ENCODE measurements at places on chromosomes 13 and 19. TPM values are rescaled to one million over a fixed set of nuclear protein-coding genes. Genes with fewer than 3 reads are reported as not detected.
A peak's percentile ranks its signal among the peaks of the same experiment; 100 is the strongest.

DNA sequence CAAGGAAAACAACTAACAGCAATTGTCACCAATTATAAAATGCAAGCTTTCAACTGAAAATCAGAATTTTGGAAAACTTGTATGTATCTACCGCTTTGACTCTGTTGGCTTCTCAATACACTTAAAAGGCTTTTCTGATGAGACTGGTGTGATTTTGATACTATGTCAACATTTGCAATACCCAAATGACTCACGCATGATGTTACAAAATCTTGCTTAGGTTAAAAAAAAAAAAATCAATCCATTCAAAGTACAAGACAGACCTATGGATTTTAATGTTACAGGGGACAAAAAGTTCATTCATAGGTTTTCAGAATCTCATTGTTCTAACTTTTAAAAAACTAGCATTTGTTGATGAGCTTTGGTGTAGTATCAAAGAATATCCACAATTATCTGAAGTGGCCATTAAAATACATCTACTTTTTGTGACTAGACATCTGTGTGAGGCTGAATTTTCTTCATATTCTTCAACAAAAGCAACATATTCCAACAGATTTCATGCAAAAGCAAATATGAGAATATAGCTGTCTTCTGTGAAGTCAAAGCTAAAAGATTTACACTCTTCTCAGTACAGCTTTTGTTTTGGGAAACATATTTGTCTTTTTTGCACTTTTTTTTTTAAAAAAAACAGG is 10.7 kb downstream of the ELF1 start:
- DNase-seq: no peak

GRCh38 chr19:27764186-27764804 is 1448.7 kb downstream of the UQCRFS1 start:
- no peak for DNase-seq

The POGLUT2 gene
- 6.8 TPM for total RNA-seq

GRCh38 chr19:38473201-38473600 is 39.7 kb downstream of the RYR1 start:
- DNase-seq: no peak

DNA sequence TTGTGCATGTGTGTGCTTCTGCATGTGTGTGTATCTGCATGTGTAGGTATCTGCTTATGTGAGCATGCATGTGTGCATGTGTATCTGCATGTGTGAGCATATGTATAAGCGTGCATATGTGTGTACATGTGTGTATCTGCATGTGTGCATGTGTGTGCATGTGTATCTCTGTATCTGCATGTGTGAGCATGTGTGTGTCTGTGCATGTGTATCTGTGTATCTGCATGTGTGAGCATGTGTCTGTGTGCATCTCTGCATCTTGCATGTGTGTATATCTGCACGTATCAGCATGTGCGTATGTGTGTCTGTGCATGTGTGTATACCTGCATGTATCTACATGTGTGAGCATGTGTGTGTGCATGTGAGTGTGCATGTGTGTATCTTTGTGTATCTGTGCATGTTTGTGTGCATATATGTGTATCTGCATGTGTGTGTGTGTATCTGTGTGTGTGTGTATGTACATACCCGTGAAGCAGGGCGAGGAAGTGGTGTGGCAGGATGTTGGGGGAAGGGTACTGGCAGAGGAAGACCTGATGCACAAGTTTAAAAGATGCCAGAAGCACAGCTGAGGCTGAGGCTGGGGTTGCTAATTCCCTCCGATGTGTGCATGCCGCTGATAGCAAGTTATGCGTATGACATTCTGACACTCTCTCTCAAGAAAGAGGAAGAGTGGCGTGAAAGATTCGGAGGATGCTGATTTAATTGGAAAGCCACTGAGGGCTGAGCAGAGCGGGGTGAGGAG is 64.2 kb downstream of the TEX29 start:
- DNase-seq: no peak

The KBTBD6 gene
- 9.4 TPM for total RNA-seq

DNA sequence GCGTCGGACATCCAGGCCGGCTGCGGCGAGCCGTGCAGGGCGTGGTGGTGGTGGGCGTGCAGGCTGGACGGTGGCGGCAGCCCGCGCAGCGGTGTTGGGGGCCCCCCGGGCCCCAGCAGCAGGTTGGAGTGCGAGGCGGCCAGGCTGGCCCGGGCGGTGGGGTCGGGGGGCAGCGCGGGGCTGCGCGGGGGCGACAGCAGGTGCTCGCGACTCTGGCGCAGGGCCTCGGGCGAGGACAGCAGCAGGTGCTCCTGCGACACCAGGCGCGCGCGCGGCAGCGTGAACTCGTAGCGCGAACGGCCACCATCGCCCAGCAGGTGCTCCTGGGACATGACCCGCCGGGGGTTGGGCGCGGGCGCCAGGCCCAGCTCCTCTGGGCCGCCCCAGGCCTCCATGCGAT is 9.8 kb downstream of the SHISA7 start:
- DNase-seq: no peak

- DNase-seq: no peak
These were observed 332.4 kb upstream of the ZNF507 start for GRCh38 chr19:32012886-32013631.

DNA sequence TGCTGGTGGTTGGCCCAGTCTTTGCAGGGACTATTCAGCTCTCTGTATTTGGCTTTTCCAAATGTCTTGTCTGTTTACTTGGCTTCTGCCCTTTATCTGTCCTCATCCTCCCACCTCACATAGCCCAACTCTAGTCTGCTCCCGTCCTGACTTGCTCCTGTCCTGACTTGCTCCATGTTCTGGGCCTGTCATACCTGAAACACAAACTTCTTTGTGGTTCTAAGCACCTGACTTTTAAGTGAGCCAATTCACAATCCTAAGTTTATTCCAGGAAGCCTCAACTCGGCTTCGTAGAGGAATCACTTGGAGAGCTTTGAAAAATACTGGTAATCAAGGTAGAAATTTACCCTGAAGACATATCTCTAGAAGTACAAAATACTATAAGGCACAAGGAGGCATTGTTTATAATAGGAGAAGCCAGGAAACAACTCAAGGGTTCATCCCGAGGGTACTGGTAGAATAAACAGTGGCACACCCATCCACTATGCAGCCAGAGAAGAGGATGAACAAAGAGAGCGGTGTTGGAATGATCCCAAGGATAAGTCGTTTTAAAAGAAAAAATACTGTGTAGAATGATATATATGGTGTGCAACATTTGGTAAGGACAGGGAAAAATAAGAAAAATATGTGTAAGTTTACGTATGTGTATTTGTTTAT is 284.5 kb downstream of the FGF14 start:
- no peak for DNase-seq

The GEMIN7 gene
- 16.6 TPM for total RNA-seq

DNA sequence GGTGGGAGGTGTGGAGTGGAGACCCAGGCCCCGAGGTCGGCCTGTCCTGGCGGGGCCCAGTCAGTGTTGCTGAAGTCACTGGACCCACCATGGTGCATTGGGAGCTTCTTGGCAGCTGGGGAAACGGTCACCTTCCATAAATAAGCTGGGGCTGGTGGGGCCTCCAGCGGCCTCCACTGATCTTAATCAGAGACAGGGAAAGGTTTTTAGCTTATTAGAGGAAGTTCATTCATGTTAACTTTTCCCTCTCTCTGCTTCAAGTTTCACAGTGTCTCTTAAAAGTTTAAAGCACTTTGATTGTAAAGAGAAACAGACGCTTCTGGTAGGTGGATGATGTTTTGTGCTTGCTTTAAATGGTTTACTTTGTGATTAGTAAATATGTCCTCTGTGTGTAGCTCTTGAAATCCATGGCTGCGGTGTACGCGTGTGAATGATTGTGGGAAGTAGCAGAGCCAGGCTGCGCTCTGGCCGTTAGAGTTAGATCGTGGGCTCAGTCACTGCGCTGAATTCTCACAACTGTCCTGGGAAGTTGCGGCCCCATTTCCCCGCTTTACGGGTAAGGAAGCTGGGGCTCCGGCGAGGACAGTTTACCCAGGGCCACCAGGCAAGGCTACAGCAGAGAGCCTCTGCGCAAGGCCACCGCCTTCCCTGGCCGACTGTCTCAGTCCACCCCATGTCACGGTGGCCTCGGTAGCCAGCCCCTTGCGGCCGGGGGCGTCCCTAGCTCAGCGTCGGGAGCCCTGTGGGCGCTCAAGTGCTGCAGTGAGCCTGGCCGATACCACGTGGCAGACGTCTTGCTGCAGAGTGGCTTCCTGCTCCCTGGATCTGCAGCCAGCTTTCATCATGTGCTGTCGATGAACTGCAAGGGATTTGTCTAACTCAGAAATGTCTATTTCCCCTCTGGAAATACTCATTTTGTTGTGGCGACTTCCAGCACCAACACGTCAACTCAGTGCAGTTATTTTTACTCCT is 16.5 kb upstream of the NDUFS7 start:
- DNase-seq: no peak

The SLC10A2 gene
- total RNA-seq: not detected

GRCh38 chr19:30817197-30817596 is 445.0 kb downstream of the ZNF536 start:
- DNase-seq: no peak

DNA sequence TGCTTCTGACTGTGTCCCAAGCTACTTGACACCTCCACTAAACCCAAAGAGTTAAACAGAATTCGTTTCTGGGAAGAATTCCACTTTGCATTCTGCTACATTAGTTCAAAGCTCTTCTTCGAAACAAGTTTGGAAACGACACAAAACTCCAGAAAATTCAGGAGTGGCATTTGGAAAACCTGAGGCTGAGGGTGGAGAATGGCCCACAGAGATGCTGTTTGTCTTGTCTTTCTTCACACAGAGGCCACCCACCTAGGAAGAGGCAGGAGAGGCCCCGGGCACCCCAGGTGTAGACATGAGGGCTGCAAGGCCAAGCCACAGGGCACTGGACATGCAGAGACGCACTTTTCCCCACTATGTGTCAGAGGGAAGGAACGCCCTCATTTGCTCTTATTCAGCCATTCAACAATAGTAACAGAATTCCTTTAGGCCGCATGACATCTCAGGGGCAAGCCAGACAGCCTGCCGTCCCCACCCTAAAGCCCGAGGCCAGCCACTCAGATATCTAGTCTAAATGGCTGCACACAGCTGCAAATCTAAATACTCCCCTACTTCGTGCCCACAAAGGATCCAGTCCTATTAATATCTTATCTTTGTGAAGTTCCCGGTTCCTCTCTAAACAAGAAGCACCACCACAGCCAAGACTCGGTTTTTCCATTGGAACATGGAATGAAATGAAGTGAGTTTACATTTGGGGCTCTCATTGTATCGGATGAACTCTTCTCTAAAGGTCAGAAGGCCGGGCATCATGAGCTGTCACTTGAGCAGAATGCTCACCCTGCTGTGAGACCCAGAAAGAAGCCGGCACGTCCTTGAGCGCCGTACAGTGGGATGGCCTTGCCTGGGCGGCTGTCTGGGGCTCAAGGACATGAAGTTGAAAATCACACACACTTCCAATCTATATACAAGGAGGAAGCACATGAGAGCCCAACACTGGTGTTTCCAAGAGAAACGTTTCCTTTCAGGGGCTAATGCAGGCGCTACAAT is 19.8 kb downstream of the COL4A1 start:
- peak; percentile 52 for DNase-seq

The PPP1R13L gene
- 5.8 TPM for total RNA-seq

DNA sequence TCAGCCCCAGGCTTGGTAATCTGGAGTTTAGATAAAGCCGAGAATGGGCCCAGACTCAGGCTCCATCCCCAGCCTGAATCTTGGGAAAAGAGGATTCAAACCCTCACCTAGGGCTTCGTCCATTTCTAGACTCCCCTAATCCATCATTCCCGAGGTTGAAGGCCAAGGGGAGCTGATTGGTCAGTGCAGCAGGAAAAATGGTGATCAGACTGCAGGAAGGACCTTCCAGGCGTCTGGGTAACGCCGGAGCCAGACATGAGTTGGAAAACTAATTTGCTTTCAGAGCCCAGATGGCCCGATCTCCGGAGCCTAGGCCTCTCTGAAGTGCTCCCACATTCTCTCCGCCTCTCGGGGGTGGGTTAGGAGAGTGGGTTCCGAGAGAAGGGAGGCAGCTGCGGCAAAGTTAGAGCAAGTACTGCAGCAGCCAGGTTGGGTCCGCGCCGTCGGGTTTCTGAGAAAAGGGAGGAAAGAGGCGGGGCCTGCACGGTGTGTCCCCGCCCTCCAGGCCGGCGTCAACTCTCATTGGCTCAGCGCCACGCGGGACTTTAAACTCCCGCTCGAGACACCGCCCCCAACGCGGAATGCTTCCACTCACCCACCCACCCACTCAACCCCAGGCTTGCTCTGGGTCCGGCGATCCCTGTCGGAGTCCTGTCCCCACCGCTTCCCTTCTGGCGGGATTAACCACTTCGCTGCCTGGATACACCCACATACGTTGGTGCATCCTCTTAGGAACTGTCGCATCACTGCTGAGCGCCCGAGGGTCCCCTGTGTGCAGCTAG is 788 bp upstream of the RTBDN start:
- DNase-seq: no peak

The ATP4A gene
- not detected for total RNA-seq

The KLK8 gene
- not detected for total RNA-seq

DNA sequence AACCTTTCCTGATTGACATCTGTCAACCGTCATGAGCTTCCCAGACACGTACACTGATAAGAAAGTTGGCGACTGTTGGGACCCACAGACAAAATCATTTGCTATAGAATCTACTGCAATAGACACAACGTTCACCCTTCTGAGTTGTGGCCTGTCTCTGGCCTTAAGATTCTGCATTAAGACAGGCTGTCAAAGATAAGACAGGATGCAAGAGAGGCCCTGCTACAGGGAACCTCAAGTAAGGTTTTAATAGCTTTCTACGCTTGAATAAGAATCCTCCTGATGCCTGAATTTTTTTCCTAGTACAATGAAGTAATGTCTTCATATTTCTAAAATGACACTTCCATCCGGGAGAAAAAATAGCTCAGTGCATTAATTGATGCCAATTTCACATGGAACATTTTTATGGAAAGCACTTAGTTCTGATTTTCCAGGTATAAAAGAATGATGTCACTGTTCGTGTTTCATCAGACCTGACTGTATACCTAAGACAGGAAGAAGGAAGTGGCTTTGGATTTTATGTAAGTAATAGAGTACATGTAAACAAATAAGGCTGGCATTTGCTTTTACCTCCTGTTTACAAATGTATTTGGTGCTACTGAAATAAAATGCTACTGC is 275.2 kb upstream of the GPC6 start:
- DNase-seq: no peak

DNA sequence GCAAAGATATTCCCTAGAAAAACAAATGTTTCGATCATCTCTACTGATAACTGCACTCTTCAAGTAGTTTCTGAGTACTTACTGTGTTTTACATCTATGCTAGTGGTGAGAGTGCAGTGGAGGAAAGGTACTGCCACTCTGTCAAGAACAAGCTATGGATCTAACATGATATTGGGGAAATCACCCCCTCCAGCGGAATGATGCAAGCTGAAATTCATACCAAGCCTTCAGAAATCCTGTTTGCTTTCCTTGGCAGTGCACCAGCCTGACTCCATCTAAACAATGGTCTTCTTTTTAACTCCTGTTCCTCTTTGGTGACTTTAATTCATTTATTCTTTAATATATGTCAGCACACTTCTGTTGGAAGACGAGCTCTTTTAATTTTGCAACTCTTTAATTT is 238.0 kb downstream of the PCDH9 start:
- no peak for DNase-seq

- no peak for DNase-seq
These were observed 12.1 kb upstream of the CEACAM8 start for GRCh38 chr19:42606660-42607351.

GRCh38 chr13:43316946-43317353 is 293.6 kb downstream of the DNAJC15 start:
- DNase-seq: peak; percentile 72
